ENCODE measurements at places on chromosomes 12 and 14.

DNA sequence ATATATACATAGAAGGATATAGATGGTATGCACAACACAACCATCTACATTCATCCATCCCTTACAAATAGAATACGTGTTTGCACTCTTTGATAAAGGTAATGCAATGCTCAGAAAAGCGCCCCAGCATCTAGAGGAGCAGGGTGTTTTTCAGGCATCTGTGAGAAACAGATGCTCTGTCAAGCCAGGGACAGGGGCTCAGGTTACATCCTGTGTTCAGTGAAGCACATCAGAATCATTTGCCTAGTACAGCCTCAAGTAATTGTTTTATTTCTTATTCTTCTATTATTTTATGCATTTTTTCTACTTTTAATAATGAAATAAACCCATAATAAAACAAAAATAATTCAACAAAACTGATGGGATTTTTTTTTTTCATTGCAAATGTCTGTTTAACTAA lies 50.5 kb upstream of the HIF1A start:
- DNase-seq = no peak

DNA sequence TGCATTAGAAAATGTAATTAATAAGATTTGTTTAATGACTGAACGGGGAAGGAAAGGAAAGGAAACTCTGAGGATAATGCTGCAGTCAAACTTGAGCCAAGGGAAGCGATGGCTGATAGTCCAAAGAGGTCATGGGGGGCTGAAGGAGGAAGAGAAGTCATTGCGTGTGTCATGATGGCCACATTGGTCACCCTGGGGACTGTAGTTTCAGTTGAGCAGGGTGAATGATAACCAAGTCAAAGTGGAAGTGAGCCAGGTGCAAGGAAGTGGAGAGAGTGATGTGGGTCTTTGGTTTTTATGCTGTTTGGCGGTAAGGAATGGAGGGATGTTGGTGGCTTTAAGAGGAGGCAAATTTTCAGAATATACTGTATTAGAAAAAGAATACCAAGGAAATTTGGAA lies 21.6 kb downstream of the C12orf75 start:
- no peak for DNase-seq

- no peak for DNase-seq
These were observed 243.7 kb downstream of the TMEM132D start for GRCh38 chr12:129659961-129660622.

- DNase-seq = no peak
These were observed 132.0 kb downstream of the PPM1H start for GRCh38 chr12:62802984-62803383.

DNA sequence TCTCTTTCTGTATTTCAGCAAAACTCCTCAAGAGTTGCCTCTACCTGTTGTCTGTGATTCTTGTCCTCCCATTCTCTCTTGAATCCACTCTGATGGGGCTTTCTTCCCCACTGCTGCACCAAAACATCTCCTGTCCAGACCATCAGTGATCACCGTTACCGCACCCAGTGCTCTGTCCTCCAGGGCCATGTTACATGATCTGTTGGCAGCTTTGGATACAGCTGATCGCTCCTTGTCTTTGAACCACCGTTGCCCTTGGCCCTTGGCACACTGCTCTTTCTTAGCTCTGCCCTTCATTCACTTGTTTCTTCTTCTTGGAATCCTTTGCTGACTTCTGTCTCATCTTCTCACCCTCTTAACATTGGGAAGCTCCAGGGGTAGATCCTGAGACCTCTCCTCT lies 333.7 kb upstream of the FKBP4 start:
- DNase-seq = no peak

DNA sequence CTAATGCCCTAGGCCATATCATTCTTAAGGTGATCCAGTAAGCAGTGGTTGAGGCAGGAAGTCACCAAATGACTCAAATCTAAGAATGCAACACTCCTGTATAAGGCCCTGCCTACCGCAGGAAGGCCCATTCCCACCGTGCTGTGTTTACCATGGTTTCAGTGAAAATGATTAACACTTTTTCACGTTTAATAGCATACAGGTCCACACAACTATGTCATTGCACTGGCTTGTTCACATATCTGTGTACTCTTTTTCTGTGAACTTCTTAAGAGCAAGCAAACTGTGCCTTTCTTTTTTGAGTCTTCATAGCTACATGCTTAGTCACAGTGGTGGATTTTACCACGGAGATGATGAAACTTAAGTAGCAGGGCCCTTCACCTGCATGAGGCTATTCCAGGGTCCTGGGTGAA lies 214.9 kb downstream of the CNTN1 start:
- no peak for DNase-seq
